ENCODE measurements at places on chromosomes 6 and 20.

- DNase-seq = no peak
These were observed at the start of gene VNN1 for GRCh38 chr6:132713352-132714134. TSS of gene VNN1 (minus strand) at chr6:132714055. CDS start at chr6:132714035, 20 bp downstream.

DNA sequence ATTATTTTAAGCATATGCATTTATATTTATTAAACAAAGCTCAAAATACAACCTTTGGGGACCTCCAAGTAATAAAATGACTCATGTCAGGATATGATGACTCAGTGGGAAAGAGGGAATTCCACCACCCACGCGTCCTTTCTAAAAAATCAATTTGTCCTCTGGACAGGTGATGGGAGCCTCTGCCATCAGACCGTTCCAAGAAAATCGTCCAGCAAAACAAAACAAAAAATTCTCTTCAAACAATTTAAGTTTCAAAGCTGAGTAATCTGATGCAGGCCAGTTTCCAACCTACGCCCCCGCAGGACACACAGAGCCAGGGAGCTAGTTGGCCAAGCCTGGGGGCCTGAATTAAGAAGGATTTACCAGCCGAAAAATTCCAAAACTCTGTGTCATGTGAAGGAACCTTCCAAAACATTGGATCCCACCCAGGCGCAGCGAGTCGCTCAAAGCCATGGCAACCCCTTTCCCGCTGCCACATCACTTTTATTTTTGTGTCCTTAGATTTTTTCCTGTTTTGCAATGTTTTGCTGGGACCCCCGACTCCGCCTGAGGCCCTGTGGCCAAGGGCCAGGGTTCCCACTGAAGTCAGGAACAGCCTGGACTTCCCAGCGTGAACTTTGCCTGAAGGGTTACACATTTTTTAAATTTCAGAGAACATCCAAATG lies 95.3 kb downstream of the NFATC2 start:
- peak; percentile 91 for DNase-seq

- DNase-seq = no peak
These were observed 72.9 kb upstream of the DSP start for GRCh38 chr6:7468382-7469081.

DNA sequence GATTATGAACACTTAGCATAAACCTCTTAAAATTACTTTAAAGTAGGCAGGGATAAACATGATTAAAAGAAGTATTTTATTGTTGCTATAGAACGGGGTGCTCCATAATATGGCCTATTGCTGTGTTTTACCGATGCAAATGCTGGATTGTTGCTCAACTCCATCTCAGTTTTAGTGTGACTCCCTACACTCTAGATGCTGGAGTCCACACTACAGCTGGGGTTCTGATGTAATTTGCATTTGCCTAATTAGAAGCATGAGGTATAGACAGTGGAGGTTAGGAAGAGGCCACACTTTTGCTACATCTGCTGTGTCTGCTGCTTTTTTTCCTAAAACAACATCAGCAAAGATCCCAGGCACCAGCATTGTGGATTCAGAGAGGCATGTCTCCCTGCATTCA lies 6.7 kb upstream of the HMGN3 start:
- no peak for DNase-seq

- no peak for DNase-seq
These were observed 122.8 kb upstream of the B3GAT2 start for GRCh38 chr6:71079677-71080076.

- DNase-seq = no peak
These were observed 19.3 kb downstream of the SLC13A3 start for GRCh38 chr20:46631874-46632446.

- DNase-seq = no peak
These were observed 87.8 kb downstream of the PLCB4 start for GRCh38 chr20:9156529-9157280.

Data from SW 1271 (cell line).